Epithelial cell of prostate (primary cell): ENCODE measurements at places on chromosomes 4 and X.

- DNase-seq: no peak
Observed at GRCh38 chr4:36712013-36712412, 430.6 kb downstream of the DTHD1 start.

DNA sequence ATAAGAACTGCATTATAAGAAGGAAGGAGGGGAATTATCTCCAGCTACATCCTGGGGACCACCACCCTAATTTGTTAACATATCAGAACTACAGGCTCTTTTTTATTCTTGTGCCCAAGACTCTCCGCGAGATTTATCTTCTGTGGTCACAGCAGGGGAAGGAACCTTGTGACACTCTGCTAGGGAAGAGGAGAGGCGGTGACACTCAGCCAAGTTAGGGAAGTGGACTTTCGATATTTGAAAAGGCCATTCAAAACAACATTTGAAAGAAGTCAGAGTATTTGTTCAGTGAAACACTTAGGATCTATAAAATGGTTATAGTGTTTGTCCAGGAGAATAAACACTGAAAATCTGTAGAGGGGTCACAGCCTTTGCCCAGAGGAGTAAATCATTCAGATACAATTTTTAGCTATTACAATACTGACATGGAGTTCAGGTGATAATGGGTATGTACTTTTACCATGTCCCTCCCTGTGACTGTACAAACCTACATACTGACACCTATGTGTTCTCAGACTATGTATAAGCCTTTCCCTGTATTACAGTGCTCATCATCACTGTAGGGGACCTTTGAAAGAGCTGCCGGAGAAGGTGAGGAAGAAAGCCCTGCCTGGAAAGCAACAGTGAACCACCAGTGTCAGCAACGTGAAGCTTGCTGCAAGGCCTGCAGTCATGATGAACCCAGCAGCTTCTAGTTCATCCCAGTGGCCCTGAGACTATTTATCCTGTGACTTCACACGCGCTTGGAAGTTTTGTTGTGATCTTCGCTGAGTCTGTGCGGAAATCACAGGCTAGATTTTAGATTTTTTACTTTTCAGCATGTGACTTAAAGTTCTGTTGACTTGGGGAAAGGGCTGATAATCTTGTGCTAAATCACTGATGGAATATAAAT is 8.5 kb upstream of the PTTG2 start:
- no peak for DNase-seq

GRCh38 chr4:53518807-53519206 is 72.5 kb downstream of the LNX1 start:
- no peak for DNase-seq

DNA sequence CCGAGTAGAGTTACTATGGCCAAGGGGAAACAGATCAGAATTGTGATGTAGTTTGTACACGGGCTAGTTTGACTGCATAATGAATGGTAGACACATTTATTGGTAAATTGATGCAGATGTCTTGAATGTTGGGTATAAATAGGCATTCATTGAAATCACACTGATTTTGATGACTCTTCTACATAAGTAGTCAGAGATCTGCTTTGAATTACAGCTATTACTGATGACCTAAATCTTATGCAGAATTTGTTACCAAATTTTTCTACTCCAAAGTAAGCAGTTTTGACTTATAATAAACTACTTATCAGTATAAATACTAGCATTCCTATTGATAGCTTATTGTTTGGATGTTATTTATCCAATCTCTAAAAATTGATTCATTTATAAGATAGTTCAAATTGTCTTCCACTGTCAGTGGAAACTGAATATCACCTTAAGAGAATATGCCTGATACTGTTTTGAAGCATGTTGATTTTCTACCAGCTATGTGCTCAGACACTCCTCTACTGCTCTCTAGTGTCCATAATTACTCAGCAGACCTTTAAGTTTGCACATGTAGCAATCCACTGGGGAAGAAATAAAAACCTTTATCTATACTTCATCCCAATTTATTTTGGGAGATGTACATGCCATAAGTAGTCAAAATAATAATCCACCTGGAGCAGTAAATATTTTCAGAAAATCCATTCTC is 120.3 kb downstream of the RASL11B start:
- DNase-seq: no peak

- no peak for DNase-seq
Observed at GRCh38 chrX:74049126-74049525, 254.9 kb upstream of the ZCCHC13 start.

GRCh38 chr4:185840953-185841352 is 29.0 kb upstream of the SORBS2 start:
- DNase-seq: no peak

DNA sequence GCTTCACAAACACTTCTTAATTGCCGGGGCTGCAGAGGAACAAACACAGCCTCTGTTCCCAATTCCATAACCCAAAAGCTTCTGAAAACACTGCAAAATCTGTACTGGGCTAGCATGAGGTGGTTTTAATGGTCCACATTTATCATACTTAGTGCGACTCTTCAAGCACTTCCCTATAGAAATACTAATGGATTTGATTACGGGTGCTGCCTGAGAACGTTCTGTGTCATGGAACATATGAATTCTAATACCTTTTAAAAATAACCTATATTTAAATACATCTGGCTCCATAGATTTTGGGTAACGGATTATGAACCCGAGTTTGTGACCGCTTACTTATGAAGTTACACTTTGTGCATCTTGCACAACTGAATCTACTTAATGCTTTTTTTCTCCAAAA is 35.4 kb upstream of the STS start:
- no peak for DNase-seq

DNA sequence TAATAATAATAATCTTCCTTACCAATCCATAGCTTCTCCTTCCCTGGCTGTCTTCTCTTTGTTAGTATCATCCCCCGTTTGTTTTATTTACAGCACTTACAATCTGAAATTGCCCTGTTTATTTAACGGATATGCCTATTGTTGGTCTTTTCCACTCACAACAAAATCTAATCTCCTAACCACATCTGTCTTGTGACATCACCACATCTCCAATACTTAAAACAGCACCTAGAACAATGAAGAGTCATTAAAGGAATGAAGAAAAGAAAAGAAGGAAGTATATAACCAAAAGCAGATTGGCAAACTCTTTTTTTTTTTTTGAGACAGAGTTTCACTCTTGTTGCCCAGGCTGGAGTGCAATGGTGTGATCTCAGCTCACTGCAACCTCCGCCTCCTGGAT is 38.7 kb upstream of the JADE1 start:
- no peak for DNase-seq

DNA sequence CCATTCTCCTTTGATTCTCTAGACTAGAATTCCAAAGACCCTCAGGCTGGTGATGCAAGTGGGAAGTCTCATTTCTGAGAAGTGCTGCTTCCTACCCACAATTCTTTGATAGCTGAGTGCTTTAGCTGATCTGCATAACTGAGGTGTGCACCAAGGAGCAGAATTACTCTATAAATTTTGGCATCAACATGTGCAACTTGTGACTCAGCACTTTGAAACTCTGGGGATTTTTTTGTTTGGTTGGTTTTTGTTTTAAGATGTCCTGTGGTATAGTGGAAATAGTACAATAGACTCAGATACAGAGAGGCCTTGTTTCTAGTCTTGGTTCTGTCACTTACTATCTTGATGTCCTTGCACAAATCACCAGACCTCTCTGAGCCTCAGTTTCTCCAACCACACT is 148.4 kb downstream of the AR start:
- no peak for DNase-seq

DNA sequence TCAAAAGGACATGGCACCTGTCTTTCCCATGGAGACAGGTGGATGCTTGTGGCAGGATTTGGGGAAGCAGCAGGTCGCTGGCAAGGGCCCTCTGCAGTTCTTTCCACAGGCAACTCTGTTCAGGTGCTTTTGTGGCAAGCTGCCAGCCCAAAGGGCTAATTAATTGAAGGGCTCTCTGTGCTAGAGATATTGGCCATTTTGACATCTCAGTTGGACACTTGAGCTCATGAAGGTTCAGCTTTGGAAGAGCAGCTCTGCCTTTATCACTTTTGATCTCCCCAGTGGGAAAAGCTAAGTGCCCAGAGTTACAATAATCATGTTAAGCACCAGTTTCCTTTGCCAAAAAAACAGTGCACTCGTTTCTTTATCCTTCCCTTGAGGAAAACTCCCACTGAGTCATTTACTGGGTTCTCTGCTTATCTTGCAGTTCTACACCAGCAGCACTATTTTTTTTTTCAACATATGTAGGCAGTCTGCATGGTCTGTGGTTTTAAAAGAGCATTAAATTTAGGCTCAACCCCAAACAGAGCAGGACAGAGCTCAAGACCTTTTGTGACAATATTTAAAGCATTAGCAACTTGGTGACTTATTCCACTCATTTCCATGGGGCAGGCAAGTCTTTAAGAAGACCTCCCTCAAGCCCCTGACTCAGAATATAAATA is 336.4 kb upstream of the RASGEF1B start:
- DNase-seq: no peak

DNA sequence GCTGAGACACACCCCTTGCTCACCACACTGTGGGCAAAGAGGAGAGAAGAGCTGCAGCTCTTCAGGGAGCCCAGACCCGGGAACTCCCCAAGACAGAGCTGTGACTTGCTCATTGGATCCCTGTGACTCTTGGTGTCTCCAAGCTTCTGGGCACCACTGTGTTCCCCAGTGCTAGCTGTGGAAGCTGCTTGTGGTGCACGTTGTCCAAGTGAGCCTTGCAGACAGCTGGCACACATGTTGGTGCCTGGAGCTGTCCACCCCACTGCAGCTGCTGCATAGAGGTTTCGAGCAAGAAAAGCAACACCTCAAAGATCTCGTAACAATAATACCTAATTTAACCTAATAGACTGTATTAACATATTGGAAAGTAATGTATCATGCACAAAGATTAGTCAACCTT is 1089.3 kb downstream of the PCDH18 start:
- DNase-seq: no peak

DNA sequence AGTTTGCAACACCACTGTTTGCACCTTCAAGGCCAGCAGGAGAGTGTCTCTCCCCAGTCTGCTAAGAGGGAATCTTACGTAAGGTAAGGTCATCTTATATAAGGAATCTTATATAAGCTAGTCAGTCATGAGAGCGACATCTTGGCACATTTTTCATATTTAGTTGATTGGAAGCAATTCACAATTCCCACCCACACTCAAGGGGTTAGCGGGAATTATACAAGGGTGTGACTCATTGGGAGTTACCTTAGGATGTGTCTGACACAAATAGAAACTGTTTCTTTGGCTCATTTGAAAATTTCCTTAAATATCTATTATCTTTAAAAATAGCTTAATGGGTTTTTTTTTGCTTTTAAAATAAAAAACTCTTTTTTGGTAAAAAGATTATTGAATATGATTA is 62.1 kb upstream of the GRPR start:
- no peak for DNase-seq

DNA sequence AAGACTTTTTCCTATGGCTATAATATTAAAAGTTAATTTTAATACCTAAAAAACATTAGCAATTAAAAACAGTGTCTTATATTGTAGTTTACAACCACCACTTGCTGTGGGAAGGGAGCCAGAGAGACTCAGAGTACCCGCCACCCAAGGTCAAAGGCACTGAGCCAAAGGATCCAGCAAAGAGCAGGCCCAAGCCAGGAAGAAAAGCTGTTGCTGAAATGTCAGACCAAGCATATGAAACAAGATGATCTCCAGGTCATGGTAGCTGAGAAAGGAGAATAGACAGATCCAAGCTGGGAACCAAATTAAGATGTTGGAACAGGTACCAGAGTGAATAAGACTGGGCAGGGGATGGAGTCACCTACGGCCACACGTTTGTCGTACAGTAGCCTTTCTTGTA is 18.8 kb upstream of the ATOH1 start:
- no peak for DNase-seq

- DNase-seq: no peak
Observed at GRCh38 chrX:29746326-29746725, 469.0 kb upstream of the MAGEB2 start.

GRCh38 chrX:1535241-1536041 is 1.5 kb downstream of the P2RY8 start:
- no peak for DNase-seq

DNA sequence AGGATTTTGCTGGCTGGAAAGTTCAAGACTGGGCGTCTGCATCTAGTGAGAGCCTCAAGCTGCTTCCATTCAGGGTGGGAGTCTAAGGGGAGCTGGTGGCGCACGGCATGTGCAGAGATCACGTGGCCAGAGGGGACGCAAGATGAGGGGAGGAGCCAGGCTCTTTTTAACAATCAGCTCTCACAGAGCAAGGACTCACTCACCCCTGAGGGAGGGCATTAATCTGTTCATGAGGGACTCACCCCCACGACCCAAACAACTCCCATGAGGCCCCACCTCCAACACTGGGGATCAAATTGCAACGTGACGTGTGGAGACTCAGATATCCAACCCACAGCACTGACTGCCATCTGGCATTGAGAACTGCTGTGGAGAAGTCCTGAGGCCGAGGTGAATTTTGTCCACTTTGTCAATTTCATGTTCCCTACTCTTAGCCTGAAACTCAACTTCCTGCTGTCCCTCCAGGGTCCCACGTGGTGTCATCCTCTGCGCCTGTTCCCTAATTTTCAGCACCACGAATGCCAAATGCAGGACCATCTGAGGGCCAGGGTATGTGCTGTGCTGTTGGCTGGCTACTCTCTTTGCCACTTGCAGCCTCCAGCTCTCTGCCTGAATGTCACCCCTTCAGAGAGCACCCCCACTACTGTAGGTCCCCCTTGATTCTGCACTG is 5.6 kb downstream of the ZFP92 start:
- DNase-seq: no peak

GRCh38 chr4:6074758-6075157 is 56.5 kb upstream of the C4orf50 start:
- DNase-seq: no peak

GRCh38 chrX:53071604-53072417 is 10.4 kb upstream of the TSPYL2 start:
- DNase-seq: no peak

DNA sequence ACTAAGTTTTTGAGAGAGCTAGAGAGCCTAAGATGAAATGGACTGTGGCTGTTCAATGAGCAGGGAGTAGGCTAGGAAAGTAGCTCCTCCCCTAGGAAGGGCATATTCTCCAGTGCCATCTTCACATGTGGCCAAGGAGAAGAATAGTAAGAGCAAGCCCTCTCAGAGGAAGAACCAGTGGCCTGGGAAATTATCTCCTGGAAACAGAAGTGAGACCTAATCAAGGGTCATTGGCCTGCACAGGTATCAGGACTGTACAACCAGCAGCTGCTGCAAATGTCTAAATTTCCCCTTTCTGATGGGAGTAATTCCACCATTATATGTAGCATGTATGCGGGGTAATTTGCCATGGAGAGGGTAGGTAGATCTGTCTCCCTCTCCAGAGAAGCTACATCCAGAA is 334.8 kb upstream of the RASGEF1B start:
- no peak for DNase-seq

DNA sequence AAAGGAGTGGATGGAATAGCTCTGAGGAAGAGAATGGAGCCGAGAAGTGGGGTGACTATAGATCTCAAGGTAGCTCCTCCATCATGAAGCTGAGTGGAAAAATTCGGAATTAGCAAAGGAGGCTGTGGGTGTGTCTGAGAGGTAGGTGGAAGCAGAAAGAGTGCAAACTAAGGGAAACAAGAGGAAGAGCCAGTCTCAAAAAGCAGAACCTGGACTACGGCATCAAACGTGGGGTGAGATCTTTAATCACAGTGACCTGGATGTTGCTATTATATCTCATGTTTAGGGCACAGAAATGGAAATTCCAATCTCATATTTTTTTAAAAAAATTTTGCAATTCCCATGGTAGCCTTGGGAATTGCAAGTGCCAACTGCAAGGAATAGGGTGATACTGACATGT is 162.5 kb upstream of the RASGEF1B start:
- no peak for DNase-seq

GRCh38 chr4:54558889-54559677 is 98.7 kb upstream of the KIT start:
- DNase-seq: no peak

- DNase-seq: no peak
Observed at GRCh38 chrX:108177351-108178142, 86.0 kb downstream of the ATG4A start.

- no peak for DNase-seq
Observed at GRCh38 chr4:147957446-147957845, 225.6 kb downstream of the ARHGAP10 start.
